ENCODE measurements at places on chromosomes 12 and 14.
A peak's percentile ranks its signal among the peaks of the same experiment; 100 is the strongest.

GRCh38 chr12:55073043-55074022, 52.9 kb upstream of the OR9K2 start:
- peak; percentile 18 for DNase-seq

- no peak for DNase-seq
Observed at GRCh38 chr12:115049614-115050013, 365.6 kb upstream of the TBX3 start.

DNA sequence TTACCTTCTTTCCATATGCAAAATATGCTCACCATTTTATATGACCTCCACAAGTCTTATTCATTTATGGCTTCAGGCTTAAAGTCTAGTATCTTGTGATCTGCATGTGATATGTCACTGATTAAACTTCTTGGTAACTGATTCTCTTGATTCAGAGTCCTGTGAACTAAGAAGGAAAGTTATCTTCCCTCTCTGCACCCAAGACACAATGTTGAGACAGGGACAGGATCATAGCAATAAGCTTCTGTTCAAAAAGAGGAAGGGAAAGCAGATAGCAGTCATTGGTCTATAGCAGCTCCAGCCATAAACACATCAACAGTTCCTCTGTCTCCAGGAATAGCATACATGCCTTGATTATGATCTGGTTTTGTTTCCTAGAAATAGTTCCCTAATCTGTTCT, 103.1 kb downstream of the UNC79 start:
- peak; percentile 66 for DNase-seq

DNA sequence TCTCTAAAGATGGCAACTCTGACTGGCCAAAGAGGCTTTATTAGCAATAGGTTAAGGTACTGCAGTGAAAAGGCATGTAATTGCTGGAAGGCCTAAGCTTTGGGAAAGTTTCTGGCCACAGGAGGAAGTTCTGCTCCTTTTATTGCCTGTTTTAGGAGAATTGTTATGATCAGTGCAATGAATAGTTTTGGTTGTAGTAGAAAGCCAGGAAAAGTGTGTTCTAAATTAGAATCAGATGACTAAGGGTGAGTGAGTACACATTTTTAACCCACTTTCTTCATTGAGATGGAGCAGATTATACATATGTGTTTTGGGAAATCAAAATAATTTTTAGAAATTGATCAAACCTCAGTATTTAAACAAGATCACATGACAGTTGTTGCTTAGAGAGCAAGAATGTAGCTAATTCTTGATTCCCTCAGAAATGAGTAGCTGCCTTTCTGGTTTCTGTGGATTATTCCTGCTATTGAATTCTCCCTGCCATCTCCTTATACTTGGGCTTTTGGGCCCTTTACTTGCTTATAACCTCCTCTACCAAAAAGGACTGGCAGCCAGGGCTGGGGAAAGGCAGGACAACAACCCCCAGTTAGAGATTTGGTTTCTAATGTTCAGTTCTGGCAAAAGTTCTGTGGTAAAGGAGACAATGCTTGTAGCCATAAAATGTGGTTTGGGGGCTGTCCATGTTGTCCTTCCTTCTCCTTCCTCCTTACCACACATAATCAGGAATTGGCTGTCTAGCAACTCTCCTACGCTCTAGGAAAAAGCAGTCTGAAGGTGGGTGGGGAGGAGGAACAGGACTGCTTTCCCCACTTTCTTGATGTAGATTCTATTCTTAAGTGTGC, 217.1 kb downstream of the SLC38A4 start:
- no peak for DNase-seq

GRCh38 chr12:132450418-132451171, 39.4 kb upstream of the FBRSL1 start:
- DNase-seq: no peak

GRCh38 chr12:14156606-14157005, 175.2 kb upstream of the GRIN2B start:
- DNase-seq: no peak

GRCh38 chr14:95008445-95009217, 148.7 kb downstream of the DICER1 start:
- no peak for DNase-seq

- no peak for DNase-seq
Observed at GRCh38 chr14:105273062-105273461, 24.7 kb downstream of the BTBD6 start.

- DNase-seq: no peak
Observed at GRCh38 chr14:45838597-45838996, 585.6 kb upstream of the MIS18BP1 start.

- no peak for DNase-seq
Observed at GRCh38 chr14:74912111-74912510, 10.9 kb downstream of the RPS6KL1 start.

DNA sequence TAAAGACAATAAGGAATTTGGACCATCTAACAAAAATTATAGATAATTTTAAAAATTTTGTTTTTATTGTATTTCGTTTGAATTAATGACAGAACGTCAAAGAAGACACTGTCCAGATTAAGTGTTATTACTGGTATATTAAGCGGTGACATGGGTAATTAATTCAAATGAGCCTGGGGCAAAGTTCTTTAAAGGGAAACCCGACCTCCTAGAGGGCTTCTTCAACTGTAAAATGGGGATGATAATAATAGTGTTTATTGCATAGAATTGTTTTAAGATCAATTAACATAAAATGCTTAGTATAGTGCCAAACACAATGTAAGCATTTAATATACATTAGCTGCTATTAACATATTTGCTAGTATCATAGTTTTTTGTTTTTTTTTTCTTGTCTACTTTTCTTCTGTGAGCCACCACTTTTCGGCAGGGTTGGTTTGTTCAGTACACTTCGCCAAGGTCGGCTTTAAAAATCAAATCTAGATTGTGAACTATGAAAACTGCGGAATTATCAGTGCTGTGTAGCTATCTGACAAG, 514 bp upstream of the LARP4 start:
- no peak for DNase-seq

DNA sequence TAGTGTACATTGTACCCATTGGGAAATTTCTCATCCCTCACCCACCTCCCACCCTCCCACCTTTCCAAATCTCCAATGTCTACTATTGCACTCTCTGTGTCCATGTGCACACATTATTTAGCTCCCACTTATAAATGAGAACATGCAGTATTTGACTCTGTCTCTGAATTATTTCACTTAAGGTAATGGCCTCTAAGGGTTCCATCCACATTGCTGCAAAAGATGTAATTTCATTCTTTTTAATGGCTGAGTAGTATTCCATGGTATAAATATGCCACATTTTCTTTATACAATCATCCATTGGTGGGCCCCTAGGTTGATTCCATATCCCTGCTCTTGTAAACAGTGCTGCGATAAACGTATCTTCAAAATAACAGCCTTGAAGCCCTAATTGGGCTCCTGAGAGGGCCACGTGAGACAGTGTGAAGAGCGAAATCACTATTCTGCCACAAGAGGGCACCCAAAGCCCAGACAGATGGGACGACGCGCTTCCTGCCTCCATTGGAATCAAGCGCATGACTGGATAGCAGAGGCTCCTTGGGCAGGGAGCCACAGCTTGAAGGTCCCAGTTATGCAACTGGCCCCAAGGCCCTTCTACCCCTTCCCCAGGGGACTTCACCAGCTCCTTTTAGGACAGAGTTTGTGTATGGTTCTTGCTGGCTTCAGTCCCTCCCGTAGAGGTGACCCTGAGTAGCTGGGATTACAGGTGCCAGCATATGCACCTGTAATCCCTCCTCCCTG, 21.3 kb upstream of the CD27 start:
- DNase-seq: peak; percentile 58

GRCh38 chr12:116964054-116965050, 53.6 kb downstream of the FBXW8 start:
- no peak for DNase-seq

GRCh38 chr12:97306147-97306546, 156.5 kb upstream of the RMST start:
- no peak for DNase-seq

DNA sequence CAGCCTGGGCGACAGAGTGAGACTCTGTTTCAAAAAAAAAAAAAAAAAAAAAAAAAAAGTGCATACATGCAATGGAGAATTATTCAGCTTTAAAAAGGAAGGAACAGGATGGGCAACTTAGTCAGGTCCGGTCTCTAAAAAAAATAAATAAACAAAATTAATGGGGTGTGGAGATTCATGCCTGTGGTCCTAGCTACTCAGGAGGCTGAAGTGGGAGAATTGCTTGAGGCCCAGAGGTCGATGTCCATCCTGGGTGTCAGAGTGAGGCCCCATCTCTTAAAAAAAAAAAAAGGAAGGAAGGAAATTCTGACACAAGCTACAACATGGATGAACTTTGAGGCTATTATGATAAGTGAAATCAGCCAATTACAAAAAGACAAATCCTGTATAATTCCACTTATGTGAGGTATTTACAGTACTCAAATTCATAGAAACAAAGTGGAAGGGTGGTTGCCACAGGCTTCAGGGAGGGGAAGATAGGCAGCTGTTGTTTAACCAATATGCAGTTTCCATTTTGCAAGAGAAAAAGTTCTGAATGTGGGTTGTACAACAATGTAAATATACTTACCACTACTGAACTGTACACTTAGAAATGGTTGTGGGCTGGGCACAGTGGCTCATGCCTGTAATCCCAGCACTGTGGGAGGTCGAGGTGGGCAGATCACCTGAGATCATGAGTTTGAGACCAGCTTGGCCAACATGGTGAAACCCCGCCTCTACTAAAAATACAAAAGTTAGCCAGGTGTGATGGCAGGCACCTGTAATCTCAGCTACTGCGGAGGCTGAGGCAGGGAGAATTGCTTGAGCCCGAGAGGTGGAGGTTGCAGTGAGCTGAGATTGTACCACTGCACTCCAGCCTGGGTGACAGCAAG, 12.3 kb upstream of the APOF start:
- DNase-seq: no peak

GRCh38 chr14:72929316-72930080, 3.2 kb downstream of the DCAF4 start:
- DNase-seq: no peak

DNA sequence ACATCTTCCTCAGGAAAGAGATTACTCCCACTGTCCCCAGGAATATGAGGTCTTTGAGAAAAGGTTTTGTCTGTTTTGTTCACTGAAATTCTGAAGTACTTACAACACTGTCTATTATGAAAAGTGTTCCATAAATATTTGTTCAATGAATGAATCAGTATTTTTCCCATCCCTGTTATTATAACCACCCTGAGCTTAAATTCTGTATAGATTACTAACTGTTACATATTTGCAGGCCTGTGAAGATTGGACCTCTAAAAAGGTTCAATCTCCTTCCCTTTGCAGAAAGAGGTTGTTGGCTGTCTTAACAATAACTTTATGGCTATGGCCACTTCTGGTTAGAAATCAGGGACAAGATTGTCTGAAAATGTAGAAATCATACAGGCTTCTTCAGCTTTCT, 174.5 kb upstream of the NPAS3 start:
- no peak for DNase-seq

- DNase-seq: no peak
Observed at GRCh38 chr12:120720234-120720986, 5.2 kb upstream of the ACADS start.

GRCh38 chr12:95674631-95675030, 115.9 kb downstream of the NTN4 start:
- DNase-seq: no peak

- no peak for DNase-seq
Observed at GRCh38 chr12:89454080-89454848, 70.3 kb downstream of the GALNT4 start.

- DNase-seq: peak; percentile 97
Observed at GRCh38 chr12:32437095-32437515, 37.7 kb downstream of the FGD4 start.

DNA sequence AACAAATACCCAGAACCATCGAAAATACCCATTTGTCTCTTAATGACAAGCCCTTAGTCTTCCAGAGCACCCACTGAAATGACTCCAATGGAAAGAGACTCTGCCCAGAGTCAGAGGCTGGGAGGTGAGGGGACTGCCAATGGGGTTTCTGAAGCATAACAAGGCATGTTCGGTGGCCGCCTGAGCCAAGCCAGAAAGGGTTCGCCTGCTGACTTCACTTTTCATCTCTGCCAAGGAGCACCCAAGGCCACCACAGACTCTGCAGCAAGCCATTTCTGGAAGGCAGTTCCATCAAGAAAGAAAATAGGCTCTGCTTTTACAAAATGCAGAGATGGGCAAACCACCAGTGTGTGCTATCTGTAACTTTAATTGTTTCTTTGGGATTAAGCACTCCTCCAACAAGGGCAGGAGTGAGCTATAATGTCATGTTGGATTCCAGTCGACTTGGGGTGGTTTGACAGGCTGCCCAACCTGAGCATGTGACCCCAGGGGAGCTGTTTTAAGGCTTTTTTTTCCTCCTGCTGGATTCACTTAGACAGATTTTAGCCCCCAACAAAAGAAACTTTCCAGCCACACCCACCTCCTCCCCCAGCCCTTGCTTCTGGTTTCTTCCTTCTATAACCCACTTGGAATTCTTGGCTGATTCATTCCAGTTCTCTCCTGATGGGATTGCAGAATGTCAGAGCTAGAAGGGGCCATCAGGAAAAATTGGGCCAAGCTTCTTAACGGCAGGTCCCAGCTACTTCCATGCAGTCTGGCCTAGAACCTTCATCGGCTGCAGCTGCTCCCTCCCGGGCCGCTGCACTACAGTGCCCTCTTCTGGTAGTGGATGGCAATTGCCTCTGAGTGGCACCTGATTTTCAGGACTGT, 24.1 kb downstream of the CKAP4 start:
- DNase-seq: no peak

- DNase-seq: no peak
Observed at GRCh38 chr14:103000291-103000921, 56.9 kb downstream of the CDC42BPB start.

GRCh38 chr14:24674204-24674970, 40.4 kb upstream of the GZMB start:
- no peak for DNase-seq

DNA sequence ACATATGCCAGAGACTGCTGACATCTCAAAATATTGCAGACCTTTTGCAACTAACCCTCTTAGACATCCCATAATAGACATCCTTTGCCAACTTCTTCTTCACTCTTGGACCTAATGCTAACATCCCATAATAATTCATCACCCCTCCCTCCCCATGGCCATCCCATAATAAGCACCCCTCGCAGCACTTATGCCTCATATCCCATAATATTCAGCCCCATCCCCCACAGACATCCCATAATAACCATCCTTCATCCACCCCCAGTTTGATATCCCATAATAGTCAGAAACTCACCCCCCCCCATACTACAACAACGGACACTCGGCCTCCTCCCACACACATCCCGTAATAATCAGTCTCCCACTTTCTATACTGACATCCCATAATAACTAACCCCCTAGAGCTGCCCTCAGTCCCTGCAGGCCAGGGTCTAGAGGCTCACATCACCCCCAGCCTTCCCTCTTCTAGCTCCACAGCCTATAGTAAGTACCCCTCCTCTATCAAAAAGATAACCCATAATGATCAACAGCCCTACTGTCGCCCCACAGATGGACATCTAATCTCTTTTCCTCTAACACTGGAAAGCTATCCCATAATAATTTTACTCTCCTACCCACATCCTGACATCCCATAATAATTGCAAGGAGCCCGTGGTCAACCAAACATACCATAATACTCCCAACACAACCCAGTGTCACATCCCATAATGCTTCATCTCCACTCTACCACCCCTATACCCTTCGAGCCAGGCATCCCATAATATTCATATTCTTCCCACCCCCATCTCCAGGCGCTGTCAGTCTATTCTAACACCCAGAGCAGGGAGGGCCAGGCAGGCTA, 792 bp upstream of the CHD4 start:
- DNase-seq: no peak

- DNase-seq: no peak
Observed at GRCh38 chr12:130677957-130678558, 38.0 kb downstream of the RIMBP2 start.

- no peak for DNase-seq
Observed at GRCh38 chr12:57107456-57108155, 3.6 kb downstream of the STAT6 start.

GRCh38 chr12:52221912-52222457, 11.1 kb upstream of the KRT7 start:
- no peak for DNase-seq

All from epithelial cell of proximal tubule (primary cell).